ENCODE measurements at places on chromosomes 4 and X.

DNA sequence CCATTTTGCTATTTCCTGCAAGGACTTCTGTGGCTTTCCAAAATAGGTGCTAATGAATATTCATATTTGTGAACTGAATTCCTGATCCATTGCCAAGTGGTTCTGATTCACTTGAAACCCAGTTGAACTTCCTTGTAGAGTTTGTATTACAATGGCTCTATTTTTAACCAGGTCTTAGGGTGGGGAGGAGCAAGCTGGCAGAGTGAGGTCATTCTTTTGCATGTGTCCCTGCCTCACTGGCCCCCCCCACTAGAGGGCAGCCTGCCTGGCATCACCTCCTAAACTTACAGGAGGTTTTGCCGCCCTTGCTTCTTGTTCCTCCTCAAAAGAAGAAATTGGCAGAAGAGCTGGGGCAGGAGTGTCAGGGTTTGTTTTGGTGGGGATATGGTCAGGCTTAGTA is 10.5 kb downstream of the PTTG2 start:
- DNase-seq, result peak; percentile 74

GRCh38 chr4:169485791-169486742 is 126.3 kb downstream of the NEK1 start:
- peak; percentile 61 for DNase-seq

DNA sequence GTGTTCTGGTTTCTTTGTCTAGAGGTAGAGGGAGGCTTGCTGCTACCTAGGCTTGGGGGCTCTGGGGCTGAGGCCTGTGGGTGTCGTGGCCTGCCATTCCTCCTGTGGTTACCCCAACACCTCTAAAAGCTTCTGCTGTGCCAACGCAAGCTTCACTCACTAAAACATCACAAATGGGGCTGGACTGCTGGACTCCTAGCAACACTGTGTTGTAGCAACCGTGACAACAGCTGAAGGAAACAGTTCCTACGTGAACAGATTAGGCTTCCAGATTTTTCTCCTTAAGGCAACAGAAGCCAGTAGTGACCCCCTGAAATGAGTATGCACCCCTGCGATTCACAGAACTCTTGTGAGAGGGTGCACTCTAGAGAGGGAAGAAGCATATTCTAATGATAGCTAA is 138.3 kb upstream of the TEX13D start:
- no peak for DNase-seq

- DNase-seq, result peak; percentile 89
Measured at GRCh38 chr4:10180927-10181744, 64.5 kb upstream of the WDR1 start.

DNA sequence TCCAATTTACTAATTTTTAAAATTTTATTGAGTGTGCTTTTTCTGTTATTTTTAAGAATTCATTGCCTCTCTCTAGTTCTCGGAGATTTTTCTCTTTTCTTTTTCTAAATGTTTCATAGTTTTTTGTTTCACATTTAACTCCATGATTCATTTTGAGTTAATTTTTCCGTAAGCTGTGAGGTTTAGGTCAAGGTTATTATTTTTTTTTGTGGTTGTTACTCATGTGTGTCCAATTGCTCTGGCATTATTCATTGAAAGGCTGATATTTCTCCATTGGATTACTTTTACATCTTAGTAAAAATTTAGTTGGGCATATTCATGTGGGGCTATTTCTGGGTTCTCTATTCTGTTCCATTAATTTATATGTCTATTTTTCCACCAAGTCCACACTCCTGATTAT is 220.8 kb downstream of the MID1IP1 start:
- no peak for DNase-seq

DNA sequence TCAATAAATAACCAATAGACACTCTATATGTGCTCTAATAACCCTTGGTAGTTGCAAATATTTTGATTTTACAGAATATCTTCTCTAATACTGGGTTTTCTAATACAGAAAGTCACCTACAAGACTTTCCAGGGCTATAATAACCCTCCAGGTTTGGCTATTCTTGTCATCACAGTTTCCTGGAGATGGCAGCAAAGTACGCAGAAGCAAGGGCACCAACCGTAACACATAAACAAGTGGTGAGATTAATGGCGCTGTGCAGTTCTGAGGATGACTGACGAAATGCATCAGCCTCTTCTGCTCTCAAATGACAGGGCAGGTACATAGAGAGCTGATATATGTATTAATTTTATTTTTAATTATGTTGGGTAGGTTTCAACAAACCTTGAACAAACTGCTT is 122.4 kb downstream of the C4orf33 start:
- DNase-seq, result no peak

- DNase-seq, result no peak
Measured at GRCh38 chrX:102672856-102673255, 21.6 kb downstream of the GPRASP1 start.

GRCh38 chr4:73127839-73128453 is 58.4 kb upstream of the COX18 start:
- DNase-seq, result peak; percentile 33

- DNase-seq, result no peak
Measured at GRCh38 chr4:3656416-3657356, 109.5 kb upstream of the ADRA2C start.

DNA sequence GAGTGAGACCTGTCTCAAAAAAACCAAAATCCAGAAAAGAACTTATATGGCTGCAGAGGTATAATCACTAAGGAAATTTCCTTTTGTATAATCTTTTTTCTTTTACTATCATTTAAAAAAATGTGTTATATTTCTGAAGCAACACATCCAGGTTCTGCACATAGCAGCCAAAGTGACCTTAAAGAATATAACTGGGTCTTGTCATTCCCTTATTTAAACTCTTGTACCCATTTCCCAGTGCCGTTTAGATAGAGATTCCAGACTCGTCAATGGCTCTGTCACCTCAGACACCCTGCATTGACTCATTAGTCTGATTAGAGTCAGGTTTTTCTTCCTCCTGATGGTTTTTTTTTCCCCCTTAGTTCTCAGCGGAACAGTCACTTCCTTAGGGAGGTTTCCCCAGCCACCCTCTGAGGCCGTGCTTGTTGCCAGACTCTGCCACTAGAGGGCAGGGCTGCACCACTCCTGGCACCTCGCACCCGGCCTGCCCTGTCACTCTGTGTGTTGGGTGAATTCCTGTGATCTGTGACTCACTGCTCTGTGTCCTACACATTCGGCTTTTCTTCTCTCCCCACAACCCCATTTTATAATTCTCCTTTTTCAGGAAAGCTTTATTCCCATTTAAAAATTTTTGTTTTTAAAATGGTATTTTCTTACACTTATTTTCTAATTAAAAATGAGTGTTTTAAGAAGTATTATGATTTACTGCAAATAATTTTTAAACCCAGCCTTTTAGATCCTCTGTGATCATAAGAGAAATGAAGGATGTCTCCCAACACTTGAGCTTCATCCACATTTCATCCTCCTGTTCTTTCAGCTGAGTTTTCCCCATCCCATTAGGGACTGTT is 32.1 kb downstream of the HTT start:
- peak; percentile 63 for DNase-seq

DNA sequence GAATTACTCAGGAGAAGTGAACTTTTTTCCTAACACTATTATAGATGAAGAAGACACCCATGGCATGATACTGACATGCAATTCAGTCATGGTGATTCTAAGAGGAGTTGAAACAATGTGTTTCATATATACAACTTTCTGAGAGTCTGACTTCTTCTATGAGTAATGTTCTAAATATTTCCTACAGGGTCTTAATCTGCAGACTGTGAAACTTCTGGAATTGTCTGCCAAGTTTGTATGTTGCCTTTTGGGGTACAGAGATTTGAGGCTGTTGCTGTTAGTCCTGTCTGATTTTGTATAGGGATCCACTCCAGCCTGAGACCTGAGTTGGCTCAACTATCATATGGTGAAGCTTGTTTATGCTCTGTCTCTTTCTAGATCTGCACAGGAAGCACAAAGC is 160.6 kb upstream of the GATB start:
- no peak for DNase-seq

DNA sequence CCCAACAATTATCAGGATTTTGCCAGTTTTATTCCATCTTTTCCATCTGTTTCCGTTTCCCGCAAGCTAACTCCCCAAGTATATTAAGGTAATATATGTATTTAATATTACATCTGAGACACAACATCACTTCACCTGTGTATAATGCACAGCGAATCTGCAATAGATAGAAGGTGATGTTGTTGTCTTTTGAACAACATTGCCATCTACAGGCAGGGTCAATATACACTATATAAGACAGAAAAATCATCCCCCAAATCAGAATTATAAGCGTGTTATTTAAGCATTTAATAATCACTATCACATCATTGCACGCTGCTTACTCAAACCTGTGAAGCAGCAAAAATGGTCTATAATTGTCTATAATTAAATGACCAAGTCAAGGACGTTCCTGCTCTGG is 1115.5 kb downstream of the NLGN4X start:
- DNase-seq, result peak; percentile 15

DNA sequence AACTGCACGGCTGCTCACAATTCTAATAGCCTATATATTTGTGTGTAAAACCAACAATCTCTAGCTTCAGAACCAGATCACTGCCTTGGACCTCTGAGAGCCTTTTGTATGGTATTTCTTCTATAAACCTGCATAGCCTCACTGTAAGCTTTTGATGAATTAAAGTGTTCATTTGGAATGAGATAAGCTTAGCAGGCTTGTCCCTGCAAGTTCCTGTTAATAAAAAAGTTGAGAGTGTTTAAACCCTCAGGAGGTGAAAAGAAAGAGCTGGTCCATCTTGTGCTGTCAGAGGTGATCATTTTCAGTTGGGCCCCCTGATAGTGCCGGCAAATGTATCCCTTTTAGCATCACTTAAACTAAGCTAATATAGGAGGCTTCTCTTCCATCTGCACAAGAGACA is 191.8 kb downstream of the GPC3 start:
- DNase-seq, result no peak

DNA sequence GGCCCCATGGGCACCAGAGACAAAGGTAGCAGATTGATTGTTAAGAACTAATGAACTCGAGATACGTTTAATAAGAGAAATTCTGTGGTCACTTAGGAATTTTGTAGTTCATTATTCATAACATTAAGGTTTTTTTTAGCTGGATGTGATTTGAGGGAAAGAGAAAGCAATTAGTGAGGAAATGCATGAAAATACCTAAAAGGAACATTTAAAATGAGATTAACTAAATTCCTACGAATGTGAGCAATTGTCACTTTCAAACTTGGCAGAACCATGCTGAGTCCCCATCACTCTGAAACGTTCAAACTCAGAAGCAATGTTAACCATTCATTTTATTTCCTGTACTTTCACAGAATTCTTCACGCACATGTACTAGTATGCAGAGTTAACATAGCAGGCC is 5.9 kb downstream of the PRMT9 start:
- DNase-seq, result no peak

DNA sequence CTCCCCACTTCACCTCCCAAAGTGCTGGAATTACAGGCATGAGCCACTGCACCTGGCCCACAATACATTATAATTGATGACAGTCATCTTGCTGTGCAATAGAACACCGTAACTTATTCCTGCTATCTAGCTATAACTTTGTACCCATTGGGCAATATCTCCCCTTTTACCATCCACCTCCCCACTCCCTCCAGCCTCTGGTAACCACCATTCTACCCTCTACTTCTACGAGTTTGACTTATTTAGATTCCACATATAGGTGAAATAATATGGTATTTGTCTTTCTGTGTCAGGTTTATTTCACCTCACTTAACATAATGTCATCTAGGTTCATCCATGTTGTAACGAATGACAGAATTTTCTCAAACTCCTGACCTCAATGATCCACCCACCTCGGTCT is 8.2 kb upstream of the TEX11 start:
- DNase-seq, result no peak

- DNase-seq, result peak; percentile 49
Measured at GRCh38 chrX:15804563-15804962, 14.3 kb downstream of the ZRSR2 start.

GRCh38 chrX:84099120-84099519 is 88.9 kb downstream of the RPS6KA6 start:
- no peak for DNase-seq

- DNase-seq, result no peak
Measured at GRCh38 chrX:119871245-119871598, 311 bp downstream of the RNF113A start.

DNA sequence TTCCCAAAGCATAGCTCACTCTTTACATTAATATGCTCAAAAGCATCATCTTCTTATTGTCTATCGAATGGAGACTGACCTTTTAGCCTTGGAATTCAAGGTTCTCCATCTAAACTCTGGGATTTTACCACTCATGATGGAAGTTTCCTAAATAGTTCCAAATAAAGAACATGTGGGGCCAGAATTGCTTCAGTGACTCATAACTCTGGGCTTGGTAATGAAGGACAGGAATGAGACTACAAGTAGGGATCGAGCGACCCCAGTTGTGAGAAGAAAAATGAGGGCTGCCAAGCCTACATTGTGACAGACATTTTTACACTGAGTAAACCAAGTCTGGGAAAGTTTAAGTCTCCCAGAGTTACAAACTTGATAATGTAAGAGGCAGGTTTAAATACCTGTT is 269.9 kb downstream of the CBLL2 start:
- DNase-seq, result no peak

- no peak for DNase-seq
Measured at GRCh38 chr4:145929415-145930178, 9.0 kb downstream of the ZNF827 start.

DNA sequence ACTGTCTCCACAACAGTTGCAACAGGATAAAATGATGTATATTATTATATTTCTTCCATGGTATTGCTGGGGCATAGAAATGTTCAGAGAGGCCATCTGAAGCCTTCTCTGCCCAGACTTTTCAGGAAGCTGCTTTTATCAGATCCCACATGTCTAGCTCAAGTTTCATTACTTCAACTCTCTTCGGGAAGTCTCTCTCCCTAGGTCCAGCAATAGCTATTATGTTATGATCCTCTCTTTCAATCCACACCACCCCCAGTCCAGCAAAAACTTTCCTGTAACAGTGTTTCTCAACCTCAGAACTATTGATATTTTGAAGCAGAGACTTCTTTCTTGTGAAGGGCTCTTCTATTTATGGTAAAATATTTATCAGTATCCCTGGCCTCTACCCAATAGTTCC is 44.9 kb downstream of the CXCL1 start:
- DNase-seq, result no peak

GRCh38 chr4:113684534-113685091 is 76.9 kb downstream of the CAMK2D start:
- no peak for DNase-seq

Measured in AML-193 (cell line).